ENCODE measurements at places on chromosomes 11 and 22.

DNA sequence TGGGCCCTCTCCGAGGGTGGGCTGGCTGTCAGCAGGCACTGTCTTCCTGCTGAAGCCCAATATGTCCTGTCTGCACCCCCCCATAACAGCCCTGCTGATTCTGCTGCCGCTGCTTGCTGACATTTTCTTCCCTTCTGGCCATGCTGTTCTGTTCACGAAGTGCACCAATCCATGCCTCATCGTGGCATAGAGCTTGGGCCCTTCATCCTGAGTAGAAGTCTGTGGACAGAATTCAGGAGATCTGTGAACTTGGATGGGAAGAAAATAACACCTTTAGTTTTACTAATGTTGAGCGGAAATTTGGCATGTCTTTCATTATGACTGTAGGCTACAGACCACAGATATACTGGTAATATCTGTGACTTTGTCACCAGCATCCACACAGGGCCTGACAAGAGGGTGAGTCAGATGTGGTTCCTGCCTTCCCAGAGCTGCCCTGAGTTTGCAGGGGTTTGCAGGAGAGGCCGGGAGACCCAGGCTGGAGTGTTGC lies 14.1 kb upstream of the KIAA0930 start:
- no peak for DNase-seq

DNA sequence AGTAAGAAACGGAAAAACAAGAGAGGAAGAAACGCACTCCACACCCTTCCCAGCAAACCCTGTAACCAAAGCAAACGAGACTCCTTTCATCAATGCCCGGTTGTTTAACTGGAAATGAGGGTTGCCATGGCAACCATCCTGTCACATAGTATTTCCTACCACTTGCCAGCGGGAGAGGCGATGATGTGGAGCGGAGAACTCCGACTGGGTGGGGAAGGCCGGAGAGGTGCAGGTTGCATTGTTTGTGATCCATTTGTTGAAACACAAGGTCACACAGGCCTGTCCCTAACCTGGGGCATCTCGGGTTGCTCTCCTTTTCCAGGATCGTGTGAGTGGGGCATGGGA lies 609.9 kb downstream of the BUD13 start:
- peak; percentile 47 for DNase-seq

GRCh38 chr22:47329727-47330650 lies 567.5 kb downstream of the TBC1D22A start:
- no peak for DNase-seq

GRCh38 chr11:14567064-14567651 lies 47.0 kb upstream of the PSMA1 start:
- no peak for DNase-seq

DNA sequence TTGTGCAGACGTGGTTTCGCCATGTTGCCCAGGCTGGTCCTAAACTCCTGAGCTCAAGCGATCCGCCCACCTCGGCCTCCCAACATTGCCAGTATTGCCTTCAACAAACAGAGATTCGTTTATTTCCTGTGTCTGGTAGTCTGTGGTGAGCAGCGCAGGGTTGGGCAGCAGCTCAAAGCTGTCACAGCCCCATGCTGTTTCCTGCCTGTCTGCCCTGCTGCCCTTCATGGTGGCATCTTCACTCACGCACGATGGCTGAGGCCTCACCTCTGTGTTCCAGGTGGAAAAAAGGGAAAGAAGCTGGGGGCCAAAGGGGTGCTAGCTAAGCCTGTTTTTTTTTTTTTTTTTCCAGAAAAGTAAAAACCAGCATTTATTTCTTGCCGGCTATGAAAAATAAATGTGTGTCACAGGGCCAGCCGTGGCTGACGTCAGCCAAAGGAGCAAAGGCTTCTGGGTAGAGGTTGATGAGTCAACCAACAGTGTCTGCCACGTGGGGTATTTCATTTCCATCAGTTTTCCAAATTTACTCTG lies 28.8 kb downstream of the TBC1D22A start:
- no peak for DNase-seq

GRCh38 chr22:27493796-27494195 lies 307.8 kb downstream of the MN1 start:
- no peak for DNase-seq

GRCh38 chr11:121417055-121417551 lies 35.0 kb upstream of the SORL1 start:
- peak; percentile 90 for DNase-seq

DNA sequence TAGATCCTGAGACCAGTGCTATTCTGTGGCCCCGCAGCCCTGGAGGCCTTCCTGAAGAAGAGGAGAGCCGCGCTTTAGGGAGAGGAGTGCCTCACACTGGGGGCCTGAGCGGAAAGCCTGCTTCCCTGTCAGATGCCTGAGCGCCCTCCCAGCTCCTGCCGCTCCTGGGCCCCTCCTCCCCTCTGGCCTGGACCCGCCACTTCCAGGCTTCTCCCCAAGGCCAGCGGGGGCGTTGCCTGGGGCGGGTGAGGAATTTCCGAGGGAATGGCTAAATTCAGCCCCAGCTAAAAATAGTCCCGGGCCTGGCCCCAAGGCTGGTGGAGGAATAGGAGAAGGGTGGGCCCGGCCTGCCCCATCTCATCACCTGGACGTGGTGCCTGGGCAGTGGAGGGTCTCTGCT lies 15.4 kb downstream of the ARHGEF17 start:
- peak; percentile 95 for DNase-seq

- no peak for DNase-seq
These were observed 3.4 kb downstream of the OR10A6 start for GRCh38 chr11:7927635-7928034.

DNA sequence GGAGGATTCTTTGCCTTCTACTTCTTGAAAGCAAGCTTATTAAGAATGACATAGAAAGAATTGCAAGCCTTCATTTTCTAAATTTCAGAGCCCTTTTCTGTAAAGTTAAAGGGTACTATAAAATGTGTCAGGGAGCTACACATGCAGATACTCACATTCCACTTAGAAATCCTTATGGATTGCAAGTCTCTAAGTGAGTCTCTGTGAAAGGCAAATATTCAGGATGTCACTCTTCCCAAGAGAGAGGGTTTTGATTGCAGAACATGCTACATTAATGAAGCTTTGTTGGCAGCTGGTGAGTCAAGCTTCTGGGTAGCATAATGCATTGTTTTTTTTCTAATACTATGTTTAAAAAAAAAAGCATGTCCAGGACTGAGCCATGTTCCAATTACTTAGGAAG lies 369.2 kb downstream of the DCDC1 start:
- DNase-seq = no peak

DNA sequence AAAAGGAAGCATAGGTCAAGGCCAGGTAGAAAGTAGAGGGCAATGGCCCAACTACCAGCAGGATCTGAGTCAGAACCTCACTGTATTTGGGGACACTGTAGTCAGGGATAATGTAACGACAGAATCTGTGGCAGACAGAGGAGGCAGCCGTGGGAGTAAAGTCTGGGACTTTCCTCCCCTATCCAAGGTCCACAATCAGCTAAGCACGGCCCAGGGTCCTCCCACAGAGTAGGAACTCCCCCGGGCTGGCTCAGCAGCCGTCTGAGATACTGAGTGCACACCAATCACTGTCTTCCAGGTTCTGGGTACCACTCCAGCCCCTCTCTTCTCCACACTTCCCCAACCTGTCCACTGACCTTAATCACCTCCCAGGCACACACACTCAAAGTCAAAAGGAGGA lies 3.2 kb downstream of the IGSF9B start:
- no peak for DNase-seq

DNA sequence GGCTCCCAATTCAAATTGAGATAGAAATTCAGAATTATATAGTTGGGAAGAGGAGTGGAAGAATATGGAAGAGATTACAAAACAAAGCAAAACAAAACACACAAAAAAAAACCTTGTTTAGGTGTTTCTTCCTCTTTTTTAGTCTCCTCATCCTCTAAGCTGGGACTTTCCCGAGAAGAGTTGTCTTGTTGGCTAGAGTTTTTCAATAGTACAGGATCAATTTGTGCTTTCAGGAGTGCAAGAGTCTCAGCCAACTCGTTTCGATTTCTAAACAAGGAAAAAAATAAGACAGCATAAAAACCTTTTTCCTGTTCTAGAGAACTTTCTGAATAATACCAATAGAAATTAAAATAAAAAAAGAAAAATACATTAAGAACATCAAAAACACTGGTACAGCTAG lies 87.8 kb upstream of the CLNS1A start:
- no peak for DNase-seq

- DNase-seq = no peak
These were observed 624 bp downstream of the TMEM41B start for GRCh38 chr11:9313648-9314290.

DNA sequence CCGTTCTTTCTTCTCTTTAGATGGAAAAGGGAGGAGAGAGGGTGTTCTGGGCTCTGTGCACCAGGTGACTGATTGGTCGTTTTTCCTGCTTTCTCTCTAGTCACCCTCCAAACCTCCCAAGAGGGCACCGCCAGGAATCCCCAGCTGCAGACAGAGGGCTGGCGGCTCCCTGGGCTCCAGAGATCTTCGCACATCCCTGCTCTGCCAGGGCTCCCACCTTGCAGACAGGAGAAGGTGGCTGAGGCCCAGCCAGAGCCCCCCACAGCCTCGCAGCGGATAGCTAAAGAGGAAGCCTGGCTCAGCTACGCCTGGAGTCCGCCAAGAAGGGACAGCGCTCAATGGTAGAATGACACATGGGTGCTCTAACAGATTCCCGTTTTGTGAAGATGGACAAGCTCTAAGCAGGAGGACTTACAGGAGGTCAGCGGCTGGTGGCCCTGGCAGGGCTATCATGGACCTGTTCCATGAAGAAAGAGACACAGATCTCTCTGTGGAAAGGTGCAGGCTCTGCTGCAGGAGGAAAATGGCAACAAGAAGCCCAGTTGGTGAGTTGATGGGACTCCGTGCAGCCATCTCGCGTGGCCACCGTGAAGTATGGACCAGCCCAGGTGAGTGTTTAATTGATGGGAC lies 976.9 kb downstream of the BRD1 start:
- no peak for DNase-seq

DNA sequence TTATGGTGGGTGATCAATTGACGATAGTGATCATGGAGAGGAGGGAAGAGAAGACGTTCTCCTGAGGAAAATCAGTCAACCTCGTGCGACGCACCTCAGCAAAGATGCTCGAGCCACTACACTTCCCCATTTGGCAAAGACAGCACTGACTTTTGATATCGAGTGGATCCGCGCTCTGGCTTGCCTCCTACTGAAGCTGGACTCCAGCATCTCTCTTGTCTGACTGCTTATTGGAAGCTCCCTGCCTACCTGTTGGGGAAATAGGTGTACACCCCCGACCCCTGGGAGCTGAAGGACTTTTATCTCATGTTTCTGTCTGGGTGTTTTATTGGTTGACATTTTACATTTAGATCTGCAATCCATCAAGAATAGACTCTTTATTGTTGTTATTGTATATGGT lies 476.8 kb upstream of the B3GAT1 start:
- no peak for DNase-seq

- peak; percentile 69 for DNase-seq
These were observed 1.3 kb downstream of the GRIK4 start for GRCh38 chr11:120512739-120513435.

GRCh38 chr11:74238243-74238642 lies 67.2 kb downstream of the PPME1 start:
- DNase-seq = no peak

DNA sequence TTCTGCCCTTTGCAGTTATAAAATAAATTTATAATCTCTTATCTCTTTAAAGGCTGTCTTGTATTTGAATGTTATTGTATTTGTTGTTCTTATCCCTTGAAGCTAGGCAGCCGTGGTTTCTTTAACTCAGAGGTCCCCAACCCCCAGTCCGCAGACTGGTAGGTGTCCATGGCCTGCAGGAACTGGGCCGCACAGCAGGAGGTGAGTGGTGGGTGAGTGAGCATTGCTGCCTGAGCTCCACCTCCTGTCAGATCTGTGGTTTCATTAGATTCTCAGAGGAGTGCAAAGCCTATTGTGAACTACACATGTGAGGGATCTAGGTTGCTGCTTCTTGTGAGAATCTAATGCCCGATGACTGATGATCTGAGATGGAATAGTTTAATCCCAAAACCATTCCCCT lies 380.0 kb upstream of the CCDC90B start:
- DNase-seq = no peak

GRCh38 chr11:121068787-121069186 lies 32.3 kb upstream of the TECTA start:
- no peak for DNase-seq

GRCh38 chr11:34585735-34586487 lies 35.0 kb upstream of the EHF start:
- no peak for DNase-seq

DNA sequence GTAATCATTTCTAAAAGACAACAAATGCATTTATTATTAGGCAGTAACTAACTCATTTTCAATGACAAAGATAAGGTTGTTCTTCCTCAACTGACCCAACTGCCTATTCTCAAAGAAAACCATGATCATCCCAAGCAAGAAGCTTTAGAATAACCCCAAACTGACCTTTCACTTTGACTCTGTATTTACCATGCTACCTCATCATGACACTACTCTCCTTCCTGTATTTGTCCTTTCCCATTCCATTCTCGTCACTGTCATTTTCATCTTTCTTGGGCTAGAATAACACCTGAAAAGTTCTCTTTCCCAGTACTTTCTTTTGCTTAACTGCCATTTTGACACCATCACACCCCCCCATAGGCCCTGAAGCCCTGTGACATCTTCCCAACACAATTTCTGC lies 48.3 kb downstream of the TCF20 start:
- no peak for DNase-seq

GRCh38 chr11:12079726-12080556 lies 30.4 kb upstream of the MICAL2 start:
- peak; percentile 94 for DNase-seq

GRCh38 chr11:68546555-68546954 lies 86.0 kb downstream of the PPP6R3 start:
- no peak for DNase-seq

GRCh38 chr11:101738452-101738851 lies 154.6 kb upstream of the TRPC6 start:
- no peak for DNase-seq

DNA sequence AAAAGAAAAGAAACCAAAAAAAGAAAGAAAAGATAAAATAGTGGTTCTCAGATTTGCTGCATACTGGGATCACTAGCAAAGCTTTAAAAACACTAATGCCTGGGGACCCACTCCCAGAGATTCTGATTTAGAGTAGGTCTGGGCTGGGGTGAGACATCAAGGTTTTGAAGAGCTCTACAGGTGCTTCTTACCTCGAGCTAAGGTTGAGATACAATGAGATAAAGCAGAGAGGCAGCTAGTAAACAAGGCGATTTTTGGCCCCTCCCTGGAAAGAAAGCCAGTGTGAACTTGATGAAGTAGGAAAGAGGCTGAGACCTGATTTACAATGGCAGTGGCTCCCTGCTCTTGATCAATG lies 327.6 kb upstream of the CCDC90B start:
- no peak for DNase-seq

DNA sequence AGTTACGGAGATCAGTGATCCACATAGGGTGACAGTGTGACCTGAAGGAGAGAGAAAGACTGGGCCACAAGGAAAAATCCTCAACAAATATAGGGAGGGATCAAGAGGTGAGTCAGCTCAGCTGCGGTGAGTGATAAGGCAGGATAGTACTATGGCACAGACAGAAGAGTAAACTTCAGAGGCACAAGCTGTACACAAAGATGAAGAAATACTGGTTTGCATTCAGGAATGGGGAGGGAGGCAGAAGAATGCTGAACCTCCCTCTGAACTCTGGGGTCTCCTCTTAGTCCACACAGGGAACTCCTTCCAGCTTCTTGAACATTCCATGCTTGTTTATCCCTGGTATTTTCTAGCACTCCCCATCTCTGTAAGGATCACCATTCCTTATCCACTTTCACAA lies 162.7 kb downstream of the BARX2 start:
- no peak for DNase-seq

GRCh38 chr22:26740253-26740652 lies 82.9 kb downstream of the MIAT start:
- DNase-seq = no peak
